Activated T-cell treated with anti-CD3 and anti-CD28 coated beads, Interleukin-2, amount 50 U/mL, for 24 hours (primary cell): ENCODE measurements at places on chromosomes 5 and 9.

DNA sequence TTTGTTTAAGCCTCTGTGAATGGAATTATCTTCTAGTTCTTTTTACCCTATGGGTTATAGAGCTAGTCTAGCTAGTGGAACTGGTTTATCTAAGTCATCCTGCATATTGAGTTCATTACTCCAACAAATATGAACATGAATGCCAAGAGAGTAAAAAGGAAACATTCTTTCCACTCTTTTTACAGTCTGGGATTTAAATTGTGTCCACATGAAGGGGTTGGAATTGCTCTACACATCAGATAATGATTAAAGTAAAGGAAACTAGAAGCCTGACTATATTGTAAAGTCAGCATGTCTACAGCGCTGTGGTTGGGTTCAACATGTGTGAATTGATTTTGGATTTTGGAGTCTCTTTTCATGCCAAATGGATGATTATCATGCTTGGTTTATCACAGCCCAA is 173.1 kb downstream of the CCDC171 start:
- no peak for DNase-seq

DNA sequence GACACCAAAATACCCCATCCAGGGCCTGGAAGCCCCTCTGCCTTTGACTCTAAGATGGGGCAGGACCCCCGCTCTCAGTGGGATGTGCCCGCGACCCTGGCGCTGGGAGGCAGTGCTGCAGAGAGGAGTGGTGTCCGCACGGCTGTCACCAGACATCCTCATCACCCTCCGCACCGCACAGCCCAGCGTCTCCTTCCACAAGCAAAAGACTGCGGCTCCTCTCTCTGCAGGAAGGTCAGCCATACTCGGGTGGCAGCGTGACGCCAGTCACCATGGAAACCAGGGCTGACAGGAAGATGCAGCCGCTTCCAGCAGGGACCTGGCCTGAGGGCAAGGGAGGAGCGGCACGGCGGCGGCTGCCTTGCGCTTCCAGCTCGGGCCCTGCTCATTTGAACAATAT is 17.1 kb upstream of the SLC6A3 start:
- peak; percentile 9 for DNase-seq

- DNase-seq: no peak
Measured at GRCh38 chr9:132703336-132703735, 33.1 kb downstream of the GTF3C4 start.

- no peak for DNase-seq
Measured at GRCh38 chr9:111633389-111633736, 2.2 kb downstream of the DNAJC25 start.

DNA sequence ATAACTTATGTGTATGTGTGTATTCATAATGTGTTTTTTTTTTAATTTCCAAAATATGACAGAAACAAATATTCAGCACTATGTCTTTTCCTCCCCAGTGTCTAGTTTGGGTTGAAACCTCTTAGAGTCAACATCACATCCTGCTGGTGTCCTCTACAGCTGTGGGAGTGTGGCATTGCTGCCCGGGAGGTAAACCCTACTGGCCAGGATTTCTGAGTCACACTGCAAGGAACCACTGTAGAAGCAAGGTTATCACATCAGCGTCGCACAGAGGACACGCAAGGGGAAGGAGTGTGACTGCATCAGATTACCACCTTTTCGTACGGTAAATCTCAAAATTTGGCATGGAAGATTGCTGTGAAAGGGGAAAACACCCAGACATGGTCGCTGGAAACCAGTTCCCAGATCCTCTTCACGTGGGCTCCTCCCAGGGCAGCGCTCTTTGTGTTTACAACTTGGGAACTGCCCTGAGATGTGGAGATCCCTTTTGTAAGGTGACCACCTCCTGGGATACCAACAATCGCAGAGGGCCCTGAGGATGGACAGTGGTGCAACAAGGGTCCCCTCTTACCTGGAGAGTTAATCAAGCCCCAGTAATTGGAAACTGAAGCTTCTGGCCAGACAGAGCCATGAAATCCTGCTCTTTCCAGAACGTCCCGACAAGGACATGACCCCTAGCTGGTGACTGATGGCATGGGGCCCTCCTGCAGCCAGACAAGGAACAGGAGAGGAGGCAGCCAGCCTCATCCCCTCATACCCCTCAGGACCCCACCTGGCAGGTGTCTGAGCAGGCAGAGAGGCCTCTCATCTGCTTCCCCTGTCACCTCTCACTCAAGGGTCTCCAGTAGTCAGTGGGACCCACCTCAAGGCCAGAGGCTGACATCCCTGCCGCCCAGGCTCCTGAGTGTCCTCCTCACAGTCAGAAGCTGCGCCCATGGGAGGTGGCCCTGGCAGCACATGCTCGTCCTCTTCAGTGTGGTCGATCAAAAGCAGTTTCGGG is 194.7 kb downstream of the MED10 start:
- no peak for DNase-seq

- DNase-seq: no peak
Measured at GRCh38 chr5:170691657-170692056, 91.9 kb upstream of the GABRP start.

- no peak for DNase-seq
Measured at GRCh38 chr5:170256571-170256970, 23.8 kb downstream of the C5orf58 start.

DNA sequence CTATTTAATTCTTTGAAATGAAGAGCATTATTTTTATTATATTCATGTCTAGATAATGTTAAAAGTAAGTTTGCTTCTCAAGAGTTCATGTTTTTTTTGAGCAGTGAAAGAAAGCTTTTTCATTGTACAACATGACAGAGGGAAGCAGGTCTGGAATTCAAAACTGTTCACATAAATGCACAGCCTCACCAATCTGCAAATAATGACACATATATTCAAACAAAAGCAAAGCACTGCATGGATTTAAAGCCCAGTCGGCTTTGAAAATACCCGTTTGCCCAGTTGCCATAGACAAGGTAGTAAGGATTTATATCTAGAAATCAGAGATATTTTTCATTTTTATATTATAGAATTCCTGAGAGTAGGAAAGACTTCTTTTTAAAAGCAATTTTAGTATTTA is 201.8 kb downstream of the CD180 start:
- DNase-seq: no peak

GRCh38 chr5:9774472-9775079 is 144.4 kb upstream of the TAS2R1 start:
- no peak for DNase-seq

- DNase-seq: peak; percentile 58
Measured at GRCh38 chr9:32968101-32969011, 33.1 kb downstream of the APTX start.

- DNase-seq: no peak
Measured at GRCh38 chr9:111035543-111036428, 2.5 kb downstream of the LPAR1 start.

- no peak for DNase-seq
Measured at GRCh38 chr5:36722900-36723299, 116.5 kb downstream of the SLC1A3 start.

DNA sequence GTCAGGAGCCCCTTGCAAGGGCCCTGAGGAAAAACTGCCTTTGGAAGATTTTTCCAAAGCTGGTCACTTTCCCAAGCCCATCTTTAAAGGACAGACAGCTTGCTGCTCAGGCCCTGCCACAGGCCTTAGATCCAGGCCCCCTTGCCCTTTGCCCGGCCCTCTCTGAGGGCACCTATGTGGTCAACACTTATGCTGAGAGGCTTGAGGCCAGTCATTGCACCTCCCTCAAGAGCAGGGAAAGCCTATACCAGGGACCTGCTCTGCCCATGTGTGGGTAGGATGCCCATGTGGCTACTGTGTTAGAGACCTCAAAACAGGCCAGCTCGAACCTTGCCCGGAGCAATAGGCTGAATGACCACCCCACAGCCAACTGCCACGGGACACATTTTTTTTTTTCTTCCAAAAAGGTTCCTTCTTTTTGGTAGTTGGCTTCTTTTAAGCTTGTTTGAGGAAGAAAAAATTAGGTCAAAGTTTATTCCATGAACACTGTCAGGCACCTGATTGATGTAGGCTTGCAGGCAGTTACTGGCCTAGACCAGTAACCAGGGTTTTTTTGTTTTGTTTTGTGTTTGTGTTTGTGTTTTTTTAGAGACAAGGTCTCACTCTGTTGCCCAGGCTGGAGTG is 3.8 kb downstream of the TCF7 start:
- no peak for DNase-seq

DNA sequence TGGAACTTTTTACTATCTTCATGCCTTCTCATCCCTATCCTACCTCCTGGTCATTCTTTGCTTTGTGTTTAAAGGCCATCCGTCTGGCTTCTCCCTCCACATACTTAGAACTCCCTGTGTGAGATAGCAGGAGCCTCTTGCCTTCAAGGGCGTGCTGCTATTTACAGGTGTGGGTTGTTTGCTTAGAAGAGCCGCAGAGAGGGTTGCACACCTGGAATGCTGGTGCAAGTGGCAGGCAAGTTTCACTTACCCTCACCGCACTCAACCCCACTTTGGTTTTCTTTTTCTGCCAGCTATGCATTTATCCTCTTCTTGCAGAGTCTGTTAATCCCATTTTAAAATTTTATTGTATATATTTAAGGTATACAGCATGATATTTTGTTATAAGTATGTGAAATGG is 12.6 kb downstream of the SKP2 start:
- no peak for DNase-seq

DNA sequence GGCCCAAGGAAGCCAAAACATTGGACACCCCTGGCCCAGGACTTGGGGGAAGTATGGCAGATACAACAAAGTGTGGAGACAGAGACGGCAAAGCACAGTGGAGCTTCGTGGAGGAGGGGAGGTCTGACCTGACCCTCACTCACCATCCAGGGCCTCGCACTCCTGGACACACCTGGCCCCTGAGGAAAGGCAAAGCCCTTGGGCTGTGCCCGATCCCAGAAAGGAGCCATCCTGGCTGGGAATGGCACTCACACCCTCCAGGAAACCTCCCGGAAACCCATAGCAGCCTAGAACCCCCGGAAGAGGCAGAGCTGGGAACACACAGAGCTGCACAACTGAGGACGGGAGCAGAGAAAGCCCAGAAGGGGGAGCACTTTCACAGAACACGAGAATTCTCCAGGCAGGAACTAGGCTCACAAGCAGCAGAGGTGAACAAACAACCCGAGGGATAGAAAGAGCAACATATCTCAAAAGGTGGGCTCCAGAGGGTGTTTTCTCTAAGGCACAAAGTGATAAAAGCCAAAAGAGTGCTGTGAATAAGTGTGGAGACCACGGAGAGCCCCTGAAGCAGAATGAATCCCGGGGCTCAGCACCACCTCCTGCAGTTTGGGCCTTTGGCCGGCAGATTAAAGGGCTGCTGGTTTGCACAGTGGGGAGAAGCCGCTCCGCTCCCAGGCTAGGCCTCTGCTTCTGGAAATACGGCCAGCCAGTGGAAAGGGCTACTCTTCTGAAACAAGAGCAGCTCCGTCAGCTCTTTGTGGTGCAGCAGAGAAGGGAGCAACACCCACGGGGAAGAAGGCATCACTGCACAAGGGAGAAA is 108.2 kb downstream of the UBE2R2 start:
- no peak for DNase-seq

- no peak for DNase-seq
Measured at GRCh38 chr5:132463811-132464155, 26.8 kb downstream of the IRF1 start.

DNA sequence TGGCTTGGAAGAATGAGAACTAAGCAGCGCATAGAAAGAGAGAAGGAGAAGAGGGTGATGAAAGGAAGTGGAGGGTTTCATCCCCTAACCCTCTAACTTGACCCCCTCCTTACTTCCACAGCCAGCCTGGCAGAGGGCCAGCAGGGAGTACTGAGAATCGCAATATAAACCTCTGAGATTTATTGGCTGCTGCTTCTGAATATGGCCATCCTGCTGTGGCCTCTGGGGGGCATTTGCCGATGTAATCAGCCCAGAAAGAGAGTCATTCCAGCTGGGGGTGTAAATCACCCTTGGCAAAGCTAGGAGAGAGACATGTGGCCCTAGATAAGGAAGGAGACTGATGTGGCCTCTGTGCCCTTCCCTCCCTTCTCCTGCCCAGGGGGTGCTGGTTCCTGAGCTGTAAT is 960 bp upstream of the GFRA3 start:
- DNase-seq: no peak

- DNase-seq: no peak
Measured at GRCh38 chr9:109769250-109769649, 10.7 kb upstream of the PALM2AKAP2 start.

DNA sequence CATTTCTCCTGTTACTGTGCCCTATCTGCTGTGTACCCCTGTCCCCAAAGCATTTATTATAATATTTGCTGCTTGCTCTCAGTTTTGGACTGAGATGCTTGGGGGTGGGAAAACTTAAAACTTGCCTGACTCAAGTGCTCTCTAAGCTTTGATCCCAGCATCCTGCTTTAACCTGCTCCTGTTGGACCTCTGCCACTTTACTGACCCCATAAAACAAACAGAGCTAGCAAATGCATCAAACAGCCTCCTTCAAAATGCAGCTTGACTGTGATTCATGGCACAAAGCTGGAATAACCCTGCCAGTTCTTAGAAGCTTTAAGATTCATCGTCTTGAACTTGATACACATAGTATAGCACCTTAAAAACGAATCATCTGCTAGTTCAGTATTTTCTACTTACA is 212.5 kb downstream of the DEPDC1B start:
- DNase-seq: no peak

DNA sequence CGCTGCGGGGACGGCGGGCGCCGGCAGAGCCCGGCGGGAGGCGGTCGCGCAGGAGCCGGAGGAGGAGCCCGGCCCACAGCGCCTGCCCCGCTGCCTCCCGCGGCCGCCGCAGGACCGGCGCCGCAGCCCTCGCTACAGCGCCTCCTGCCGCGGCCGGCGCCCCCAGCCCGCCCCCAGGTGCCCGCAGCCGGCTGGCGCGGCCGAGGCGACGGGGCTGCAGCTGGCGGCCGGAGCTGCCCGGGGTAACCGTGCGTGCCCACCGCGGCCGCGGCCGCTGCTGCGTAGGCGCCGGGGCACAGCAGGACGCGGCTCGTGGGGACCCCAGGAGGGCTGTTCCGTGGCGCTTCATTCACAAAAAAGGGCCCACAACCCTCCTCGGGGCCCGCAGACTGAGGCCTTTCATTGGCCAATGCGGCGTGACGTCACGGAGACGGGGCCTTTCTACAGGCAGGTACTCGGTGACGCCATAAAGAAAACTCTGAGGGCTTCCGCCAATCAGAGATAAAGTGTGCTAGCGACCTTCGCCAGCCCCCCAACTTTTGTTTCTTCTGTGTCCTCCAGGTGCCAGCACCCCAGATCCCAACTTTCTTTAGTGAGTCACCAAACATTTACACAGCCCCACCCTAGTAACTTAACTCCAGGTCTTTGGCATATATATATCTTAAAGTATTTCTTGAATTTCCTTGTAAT is at the start of gene CDC14B:
Gene CDC14B (minus strand): TSS at position 353 of the 690 bp plus-strand sequence. CDS start 465 bp downstream, outside the sequence.
- peak; percentile 82 for DNase-seq

DNA sequence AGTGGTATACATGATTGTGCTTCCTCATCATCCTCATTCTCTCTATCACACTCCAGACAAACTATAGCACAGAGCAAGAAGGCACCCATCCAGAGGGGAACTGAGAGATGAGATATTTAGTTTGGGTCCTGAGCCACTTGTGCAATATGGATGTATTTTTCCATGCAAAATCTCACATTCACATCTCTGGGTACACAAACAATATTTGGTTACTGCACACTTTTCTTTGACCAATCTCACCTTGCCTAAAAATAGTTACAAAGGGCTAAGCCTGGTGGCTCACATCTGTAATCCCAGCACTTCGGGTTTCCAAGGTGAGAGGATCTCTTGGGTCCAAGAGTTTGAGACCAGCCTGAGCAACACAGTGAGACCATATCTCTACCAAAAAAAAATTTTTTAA is 120.3 kb downstream of the SIL1 start:
- no peak for DNase-seq

- no peak for DNase-seq
Measured at GRCh38 chr9:116644091-116644688, 42.9 kb upstream of the TRIM32 start.
